Activated CD4-positive, alpha-beta T cell treated with anti-CD3 and anti-CD28 coated beads, Interleukin-2, amount 10 ng/mL, durations not matched to agents 7 days and 5 days (primary cell): ENCODE measurements at places on chromosomes 6 and 20. TPM values are rescaled to one million over a fixed set of nuclear protein-coding genes. Genes with fewer than 3 reads are reported as not detected.

Gene IP6K3
- total RNA-seq, result not detected

- H3K4me1 ChIP-seq, result no peaks in the 10 kb centered on the region
- no peak overlapping the region for H3K4me3 ChIP-seq
- no peaks in the 10 kb centered on the region for H3K36me3 ChIP-seq
- no peak for DNase-seq
- H3K27ac ChIP-seq, result no peak overlapping the region
These were observed 49.9 kb upstream of the CST7 start for GRCh38 chr20:24899153-24899552.

DNA sequence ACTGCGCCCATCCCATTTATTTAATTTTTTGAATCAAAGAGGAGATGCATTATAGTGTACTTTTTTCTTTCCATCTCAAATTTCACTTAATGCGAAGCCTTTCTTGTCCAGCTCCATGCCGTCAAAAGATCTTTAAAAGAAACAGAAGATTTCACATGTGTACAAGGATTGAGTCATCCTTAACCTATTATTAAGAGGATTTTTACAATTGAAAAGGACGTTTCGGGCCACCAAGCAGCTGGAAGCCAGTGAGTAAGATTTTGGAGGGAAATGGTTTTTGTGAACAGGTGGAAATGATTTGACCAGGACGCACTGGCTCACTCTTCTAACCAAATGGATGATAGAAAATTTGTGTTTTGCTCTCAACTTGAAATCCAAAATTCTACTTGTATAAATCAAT is 15.1 kb upstream of the CCDC170 start:
- H3K4me3 ChIP-seq, result no peak overlapping the region
- H3K27ac ChIP-seq, result no peak overlapping the region
- peaks cover 28% of the 10 kb centered on the region for H3K4me1 ChIP-seq
- no peaks in the 10 kb centered on the region for H3K27me3 ChIP-seq
- H3K36me3 ChIP-seq, result no peaks in the 10 kb centered on the region
- no peak for DNase-seq

- no peaks in the 10 kb centered on the region for H3K36me3 ChIP-seq
- peaks cover 4% of the 10 kb centered on the region for H3K27me3 ChIP-seq
- H3K4me3 ChIP-seq, result no peak overlapping the region
- DNase-seq, result no peak
These were observed 197.7 kb upstream of the PREP start for GRCh38 chr6:105600336-105601260.

DNA sequence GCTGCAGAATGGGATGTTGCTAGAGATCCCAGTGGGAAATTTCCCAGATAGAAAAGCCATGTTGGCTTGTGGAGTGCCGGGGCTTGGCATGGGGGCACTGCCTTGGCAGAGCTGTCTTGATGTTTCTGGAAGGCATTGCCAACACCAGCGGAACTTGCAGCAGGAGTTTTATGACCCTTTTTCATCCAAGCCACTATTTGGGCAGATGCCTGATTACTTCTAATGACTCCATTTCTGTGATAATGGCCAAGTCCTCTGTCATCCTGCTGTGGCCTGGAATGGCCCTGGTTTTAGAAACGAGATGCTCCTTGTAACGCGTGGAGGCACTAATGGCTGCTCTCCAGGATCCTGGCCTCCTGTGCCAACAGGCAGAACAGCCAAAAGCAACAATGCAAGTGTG is 229.0 kb downstream of the ZNF217 start:
- no peaks in the 10 kb centered on the region for H3K27me3 ChIP-seq
- H3K4me3 ChIP-seq, result no peak overlapping the region
- H3K36me3 ChIP-seq, result no peaks in the 10 kb centered on the region
- no peaks in the 10 kb centered on the region for H3K4me1 ChIP-seq
- DNase-seq, result no peak

DNA sequence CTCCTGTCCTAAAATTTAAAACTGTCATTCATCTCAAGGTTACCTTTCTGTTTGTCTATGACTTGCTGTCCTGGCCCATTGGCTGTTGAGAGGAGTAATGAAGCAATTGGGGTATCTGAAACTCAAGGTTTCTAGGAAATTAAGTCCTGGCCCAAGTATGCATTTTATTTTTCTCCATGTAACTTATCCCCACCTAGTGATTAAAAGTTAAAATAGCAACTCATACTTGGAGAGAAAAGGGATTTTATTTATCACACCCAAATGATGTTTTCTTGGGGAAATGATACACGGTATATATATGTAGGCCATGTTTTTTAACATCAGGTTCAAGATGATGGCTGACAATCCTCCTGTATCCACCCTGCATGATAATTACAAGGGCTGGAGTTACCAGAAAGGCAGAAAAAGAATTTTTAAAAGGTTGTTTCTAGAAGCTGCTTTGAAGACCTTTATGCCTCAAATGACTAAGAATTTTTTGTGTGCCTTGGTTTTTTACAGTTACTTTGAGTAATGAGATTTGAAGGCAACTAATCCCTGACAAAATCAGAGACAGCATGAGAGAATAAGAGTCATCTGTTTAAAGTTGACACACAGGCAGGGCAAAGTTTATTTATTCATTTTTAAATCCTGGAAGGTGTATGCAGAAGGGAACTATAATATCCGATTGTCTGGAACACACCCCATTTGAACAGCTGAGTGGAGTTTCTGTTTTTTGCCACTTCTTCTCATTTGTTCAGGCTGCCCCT is 28.9 kb upstream of the C6orf58 start:
- no peak for DNase-seq
- H3K36me3 ChIP-seq, result no peaks in the 10 kb centered on the region
- no peaks in the 10 kb centered on the region for H3K4me1 ChIP-seq
- H3K4me3 ChIP-seq, result no peak overlapping the region
- peaks cover 27% of the 10 kb centered on the region for H3K27me3 ChIP-seq

GRCh38 chr6:163708466-163708865 is 293.9 kb downstream of the QKI start:
- no peak overlapping the region for H3K4me3 ChIP-seq
- no peak overlapping the region for H3K27ac ChIP-seq
- peaks cover 2% of the 10 kb centered on the region for H3K27me3 ChIP-seq
- DNase-seq, result no peak
- no peaks in the 10 kb centered on the region for H3K36me3 ChIP-seq
- H3K4me1 ChIP-seq, result peaks cover 3% of the 10 kb centered on the region

DNA sequence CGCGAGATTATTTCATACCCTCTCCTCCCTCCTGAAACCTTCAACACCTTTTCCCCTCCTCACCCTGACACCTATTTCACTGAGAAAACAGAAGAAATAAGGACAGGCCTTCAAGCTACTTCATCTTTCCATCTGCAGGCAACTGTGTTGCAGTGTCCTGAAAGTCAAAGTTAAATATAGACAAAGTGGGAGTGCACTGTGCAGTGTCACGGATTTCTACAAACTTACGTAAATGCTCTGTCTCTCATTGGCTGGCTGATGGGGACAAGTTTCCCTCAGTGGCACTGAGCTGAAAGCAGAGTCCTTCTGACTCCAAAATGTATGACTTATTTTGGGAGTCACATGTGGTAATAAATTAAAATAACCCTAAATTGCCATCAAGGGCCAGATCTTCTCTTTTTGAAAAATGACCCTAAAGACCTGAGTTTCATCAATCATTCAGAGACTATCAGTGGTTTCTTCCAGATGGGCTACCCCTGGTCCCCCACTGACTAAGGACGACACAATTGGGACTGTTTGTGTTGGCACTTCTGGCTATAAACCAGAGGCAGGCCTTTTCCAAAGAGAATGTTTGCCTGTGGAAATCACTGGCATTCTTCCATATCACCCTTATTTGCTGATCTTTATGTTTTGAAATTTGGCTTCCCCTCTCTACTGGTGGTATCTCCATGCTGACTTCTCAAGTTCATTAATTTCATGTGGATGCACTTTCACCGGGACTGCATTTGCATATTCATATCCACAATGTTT is 21.6 kb downstream of the ALDH8A1 start:
- H3K27ac ChIP-seq, result no peak overlapping the region
- H3K4me1 ChIP-seq, result peaks cover 6% of the 10 kb centered on the region
- H3K27me3 ChIP-seq, result no peaks in the 10 kb centered on the region

GRCh38 chr6:1507251-1507650 is 102.5 kb upstream of the FOXC1 start:
- H3K36me3 ChIP-seq, result no peaks in the 10 kb centered on the region
- DNase-seq, result no peak
- no peaks in the 10 kb centered on the region for H3K4me1 ChIP-seq
- H3K27me3 ChIP-seq, result peaks cover 20% of the 10 kb centered on the region
